ENCODE measurements at places on chromosomes 11 and 22.
A peak's percentile ranks its signal among the peaks of the same experiment; 100 is the strongest.

- H3K4me3 ChIP-seq = no peak overlapping the region
- no peaks in the 10 kb centered on the region for H3K27me3 ChIP-seq
- H3K36me3 ChIP-seq = peaks cover 49% of the 10 kb centered on the region
- no peak for DNase-seq
- H3K27ac ChIP-seq = no peak overlapping the region
- peaks cover 25% of the 10 kb centered on the region for H3K4me1 ChIP-seq
Observed at GRCh38 chr11:94469416-94469815, 24.2 kb downstream of the MRE11 start.

- H3K4me3 ChIP-seq = no peak overlapping the region
- DNase-seq = no peak
- no peaks in the 10 kb centered on the region for H3K36me3 ChIP-seq
- peaks cover 3% of the 10 kb centered on the region for H3K27me3 ChIP-seq
- H3K4me1 ChIP-seq = no peaks in the 10 kb centered on the region
- H3K27ac ChIP-seq = no peak overlapping the region
Observed at GRCh38 chr11:58334708-58335107, 24.2 kb downstream of the OR5B17 start.

GRCh38 chr11:99952816-99953215 lies 734.3 kb upstream of the ARHGAP42 start:
- DNase-seq = no peak
- H3K4me3 ChIP-seq = no peak overlapping the region
- H3K4me1 ChIP-seq = no peaks in the 10 kb centered on the region
- no peaks in the 10 kb centered on the region for H3K36me3 ChIP-seq
- no peaks in the 10 kb centered on the region for H3K27me3 ChIP-seq

DNA sequence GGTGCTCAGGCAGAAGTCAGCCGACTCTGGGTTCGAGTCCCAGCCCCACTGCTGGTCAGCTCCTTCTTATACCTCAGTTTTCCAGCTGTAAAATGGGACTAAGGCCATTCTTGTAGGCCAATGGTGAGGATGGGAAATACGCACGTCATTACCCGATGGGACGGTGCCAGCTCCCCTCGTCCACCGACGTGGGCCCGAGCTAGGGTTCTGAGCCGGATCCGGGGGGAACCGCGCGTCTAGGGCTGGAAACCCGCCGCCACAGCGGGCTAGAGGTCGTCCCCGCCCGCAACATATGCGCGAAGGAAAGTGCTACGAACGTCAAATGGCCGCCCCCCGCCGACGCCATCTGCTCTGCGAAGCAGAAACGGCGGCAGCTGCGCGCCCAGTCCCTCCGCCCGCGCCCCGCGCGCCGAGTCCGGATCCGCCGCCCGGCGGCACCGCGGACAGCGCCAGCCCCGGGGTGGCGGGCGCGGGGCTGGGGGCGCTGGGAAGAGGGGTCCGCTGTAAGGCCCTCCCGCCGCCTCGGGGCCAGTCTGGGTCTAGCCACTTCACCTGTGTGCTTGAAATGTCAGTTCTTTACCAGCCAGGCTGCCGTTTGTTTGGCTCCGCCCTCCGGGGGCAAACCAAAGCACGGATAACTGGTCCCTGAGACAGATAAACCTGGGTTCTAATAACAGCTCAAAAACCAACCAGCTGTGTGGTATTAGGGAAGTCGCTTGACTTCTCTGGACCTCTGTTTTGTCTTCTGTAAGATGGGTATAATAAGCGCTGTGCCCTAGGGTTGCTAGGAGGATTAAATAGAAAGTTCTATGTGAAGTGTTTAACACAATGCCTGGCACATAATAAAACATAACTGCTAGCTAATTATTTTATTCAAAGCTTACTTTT lies 103.5 kb upstream of the RCN1 start:
- DNase-seq = no peak
- H3K36me3 ChIP-seq = no peaks in the 10 kb centered on the region
- no peak overlapping the region for H3K4me3 ChIP-seq

- peaks cover 13% of the 10 kb centered on the region for H3K4me1 ChIP-seq
- H3K4me3 ChIP-seq = peak overlapping the region; percentile 80
- H3K36me3 ChIP-seq = no peaks in the 10 kb centered on the region
- DNase-seq = no peak
Observed at GRCh38 chr11:57639321-57640067, 10.2 kb downstream of the YPEL4 start.

GRCh38 chr11:77035039-77035438 lies 841 bp downstream of the B3GNT6 start:
- no peak overlapping the region for H3K4me3 ChIP-seq
- no peak overlapping the region for H3K27ac ChIP-seq
- H3K27me3 ChIP-seq = peaks cover 43% of the 10 kb centered on the region
- DNase-seq = no peak
- H3K36me3 ChIP-seq = no peaks in the 10 kb centered on the region

- no peaks in the 10 kb centered on the region for H3K4me1 ChIP-seq
- DNase-seq = no peak
- no peak overlapping the region for H3K27ac ChIP-seq
- H3K4me3 ChIP-seq = no peak overlapping the region
Observed at GRCh38 chr11:22797047-22797446, 32.6 kb downstream of the SVIP start.

- peaks cover 13% of the 10 kb centered on the region for H3K36me3 ChIP-seq
- peaks cover 34% of the 10 kb centered on the region for H3K4me1 ChIP-seq
- no peak overlapping the region for H3K27ac ChIP-seq
- DNase-seq = no peak
Observed at GRCh38 chr11:96303980-96304379, 39.0 kb downstream of the MAML2 start.

GRCh38 chr11:128375961-128376360 lies 211.4 kb downstream of the ETS1 start:
- no peak overlapping the region for H3K27ac ChIP-seq
- H3K27me3 ChIP-seq = no peaks in the 10 kb centered on the region

GRCh38 chr22:50684986-50685385 lies 12.4 kb downstream of the SHANK3 start:
- no peak overlapping the region for H3K27ac ChIP-seq
- peak; percentile 37 for DNase-seq
- H3K4me3 ChIP-seq = no peak overlapping the region
- H3K36me3 ChIP-seq = no peaks in the 10 kb centered on the region
- H3K4me1 ChIP-seq = no peaks in the 10 kb centered on the region

GRCh38 chr11:132456751-132457328 lies 1075.5 kb downstream of the OPCML start:
- H3K4me1 ChIP-seq = no peaks in the 10 kb centered on the region
- no peak overlapping the region for H3K27ac ChIP-seq
- H3K4me3 ChIP-seq = no peak overlapping the region
- no peaks in the 10 kb centered on the region for H3K36me3 ChIP-seq
- H3K27me3 ChIP-seq = no peaks in the 10 kb centered on the region

DNA sequence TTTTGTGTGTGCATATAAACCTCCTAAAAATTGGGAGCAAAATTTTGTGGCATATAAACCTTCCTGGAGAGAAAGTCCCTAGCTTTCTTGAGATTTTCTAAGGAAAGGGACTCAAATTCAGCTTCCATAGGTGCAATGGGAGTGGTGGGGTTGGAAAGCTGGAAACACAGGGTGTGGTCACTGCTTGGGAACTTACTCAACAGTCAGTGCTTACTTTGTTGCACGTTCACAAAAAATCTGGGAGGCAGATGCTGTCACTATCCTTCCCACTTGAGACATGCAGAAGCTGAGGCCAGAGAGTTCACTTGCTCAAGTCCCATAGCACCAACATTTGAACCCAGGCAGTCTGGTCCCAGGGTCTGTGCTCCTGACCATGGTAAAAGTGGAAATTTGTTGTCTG lies 3.9 kb upstream of the CATSPERZ start:
- no peak overlapping the region for H3K27ac ChIP-seq
- H3K36me3 ChIP-seq = no peaks in the 10 kb centered on the region
- DNase-seq = no peak
- H3K27me3 ChIP-seq = peaks cover 83% of the 10 kb centered on the region
- H3K4me1 ChIP-seq = peaks cover 12% of the 10 kb centered on the region

DNA sequence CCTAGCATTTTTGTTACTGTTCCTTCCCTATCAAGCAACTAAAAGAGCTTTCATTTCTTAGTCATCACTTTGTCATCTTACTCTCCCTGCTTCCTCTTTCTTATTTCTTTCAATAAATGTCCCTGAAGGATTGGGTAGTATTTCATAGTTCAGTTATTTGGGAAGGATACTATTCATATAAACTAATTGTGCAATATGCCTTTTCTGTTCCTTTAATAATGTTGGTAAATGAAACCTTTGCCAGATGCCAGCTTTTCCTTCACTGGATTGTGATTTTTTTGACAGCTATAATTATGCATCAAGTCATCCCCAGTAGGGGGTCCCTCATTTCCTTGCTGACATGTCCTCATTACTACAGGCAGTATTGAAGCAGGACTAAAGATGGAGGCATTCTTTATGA lies 101.7 kb downstream of the ATM start:
- H3K36me3 ChIP-seq = peaks cover 42% of the 10 kb centered on the region
- H3K27ac ChIP-seq = no peak overlapping the region
- no peak for DNase-seq

- H3K4me1 ChIP-seq = no peaks in the 10 kb centered on the region
- H3K4me3 ChIP-seq = no peak overlapping the region
- H3K27ac ChIP-seq = no peak overlapping the region
- peaks cover 30% of the 10 kb centered on the region for H3K27me3 ChIP-seq
- no peaks in the 10 kb centered on the region for H3K36me3 ChIP-seq
Observed at GRCh38 chr22:25013607-25014006, 61.1 kb downstream of the KIAA1671 start.

All from activated CD8-positive, alpha-beta memory T cell treated with anti-CD3 and anti-CD28 coated beads, Interleukin-2, amount 10 ng/mL, durations not matched to agents 7 days and 5 days (primary cell).